ENCODE measurements at places on chromosomes 2 and 18.
A peak's percentile ranks its signal among the peaks of the same experiment; 100 is the strongest.

DNA sequence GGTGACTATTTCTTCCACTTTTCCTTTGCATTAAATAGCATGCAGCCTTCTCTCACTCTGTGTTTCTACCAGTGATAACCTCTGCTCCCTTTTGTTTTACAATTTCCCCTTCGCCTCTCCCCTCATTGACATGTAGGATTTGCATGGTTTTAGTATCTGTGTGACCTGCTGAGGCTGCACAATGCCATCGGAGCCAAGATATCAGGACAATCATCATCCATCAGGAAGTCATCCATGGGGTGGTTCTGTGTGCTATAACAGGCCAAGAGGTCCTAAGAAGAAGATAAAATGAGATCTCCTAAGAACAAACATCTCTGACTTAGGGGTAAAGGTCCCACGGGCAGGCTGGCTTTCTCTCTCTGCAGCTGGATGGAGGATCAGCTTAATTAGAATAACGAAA lies 65.6 kb downstream of the EHD3 start:
- no peaks in the 10 kb centered on the region for H3K36me3 ChIP-seq

DNA sequence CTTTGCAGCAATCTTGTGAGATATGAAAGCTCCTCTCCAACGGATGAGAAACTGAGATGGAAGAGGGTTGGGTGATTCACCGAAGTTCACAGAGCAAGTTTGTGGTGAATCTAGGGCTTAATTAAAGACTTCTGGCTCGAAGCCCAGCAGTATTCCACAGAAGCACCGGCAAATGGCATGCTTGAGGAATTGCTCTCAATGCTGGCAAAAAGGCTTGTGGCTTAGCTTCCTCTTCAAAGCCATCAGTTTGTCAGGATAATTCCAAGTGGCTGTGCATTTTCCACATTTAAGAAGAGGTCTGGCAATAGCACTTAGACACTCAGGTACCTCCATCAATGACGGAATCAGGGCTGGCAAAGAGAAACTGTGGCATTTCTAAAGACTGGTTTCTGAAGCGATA lies 98.7 kb upstream of the SLC66A3 start:
- H3K27me3 ChIP-seq, result peaks cover 14% of the 10 kb centered on the region
- H3K27ac ChIP-seq, result no peak overlapping the region
- no peak for DNase-seq
- no peaks in the 10 kb centered on the region for H3K4me1 ChIP-seq

GRCh38 chr2:83282841-83283240 lies 1176.2 kb downstream of the SUCLG1 start:
- no peak overlapping the region for H3K4me3 ChIP-seq
- no peak for DNase-seq
- no peaks in the 10 kb centered on the region for H3K4me1 ChIP-seq
- no peaks in the 10 kb centered on the region for H3K36me3 ChIP-seq
- no peak overlapping the region for H3K27ac ChIP-seq

DNA sequence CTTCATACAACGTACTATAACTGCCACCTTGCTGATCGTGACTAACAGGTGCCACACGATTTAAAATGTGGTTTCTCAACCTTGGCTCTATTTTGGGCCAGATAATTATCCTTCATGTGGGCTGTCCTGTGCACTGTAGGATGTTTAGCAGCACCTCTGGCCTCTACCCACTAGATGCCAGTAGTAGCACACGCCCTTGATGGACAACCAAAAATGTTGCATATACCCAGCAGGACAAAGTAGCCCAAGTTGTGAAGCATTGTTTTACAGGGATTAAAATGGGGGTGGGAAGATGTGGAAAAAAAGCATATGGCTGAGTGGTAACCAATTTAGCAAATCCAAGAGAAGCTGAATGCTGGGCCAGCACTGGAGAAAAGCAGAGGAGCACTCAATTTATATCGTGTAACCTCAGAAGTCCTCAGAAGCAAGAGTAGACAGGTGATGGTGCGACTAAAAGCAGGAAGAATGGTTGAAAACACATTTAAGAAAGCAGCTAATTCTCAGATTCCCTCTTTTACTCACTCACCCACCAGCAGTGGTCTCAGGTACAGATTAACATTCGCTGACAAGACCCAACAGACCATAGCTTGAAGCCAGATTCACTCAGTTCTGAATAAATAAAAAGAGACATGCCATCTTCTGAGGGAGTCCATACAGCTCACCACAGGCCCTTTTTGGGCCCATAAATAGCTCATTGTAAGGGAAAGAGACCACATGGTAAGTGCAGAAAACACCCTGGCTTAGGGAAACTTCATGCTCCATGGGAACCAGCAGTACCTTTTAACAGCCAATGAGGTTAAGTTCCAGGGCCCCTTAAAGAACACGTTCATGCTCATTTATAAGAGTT lies 50.6 kb downstream of the RAPH1 start:
- peaks cover 3% of the 10 kb centered on the region for H3K4me1 ChIP-seq
- DNase-seq, result peak; percentile 60
- H3K27me3 ChIP-seq, result no peaks in the 10 kb centered on the region
- no peaks in the 10 kb centered on the region for H3K36me3 ChIP-seq

DNA sequence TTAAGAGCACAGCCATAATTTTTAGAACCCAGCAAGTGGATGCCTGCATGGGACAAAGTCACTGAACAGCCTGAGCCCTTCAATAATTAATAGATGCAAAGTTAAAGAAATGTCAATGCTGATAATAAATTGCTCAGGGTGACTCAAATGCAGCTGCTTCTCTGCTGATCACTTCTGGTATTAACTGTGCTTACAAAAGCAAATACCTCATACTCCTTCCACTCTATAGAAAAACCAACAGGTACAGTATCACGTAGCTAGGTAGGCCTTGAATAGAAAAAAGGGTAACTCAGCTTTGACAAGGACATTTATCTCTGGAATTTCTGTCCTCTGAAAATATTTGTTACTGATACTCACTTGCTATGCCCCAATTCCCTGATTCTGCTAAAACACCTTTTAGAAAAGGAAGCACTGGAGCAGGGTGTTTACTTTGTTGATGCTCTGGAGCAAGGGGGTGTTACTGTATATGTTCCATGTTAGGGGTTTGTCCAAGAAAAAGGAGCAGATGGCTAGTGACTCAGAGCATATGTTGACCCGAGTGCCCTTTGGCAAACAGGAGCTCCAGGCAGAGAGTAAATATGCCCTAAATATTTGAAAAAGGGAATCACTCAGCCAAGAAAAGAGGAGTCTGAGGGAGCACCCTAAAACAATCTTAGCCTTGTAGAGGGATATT lies 59.1 kb upstream of the RTN4 start:
- H3K36me3 ChIP-seq, result no peaks in the 10 kb centered on the region
- H3K27ac ChIP-seq, result no peak overlapping the region
- no peak for DNase-seq
- no peaks in the 10 kb centered on the region for H3K27me3 ChIP-seq

- no peak for DNase-seq
- H3K27me3 ChIP-seq, result no peaks in the 10 kb centered on the region
- no peak overlapping the region for H3K4me3 ChIP-seq
- peaks cover 2% of the 10 kb centered on the region for H3K4me1 ChIP-seq
- no peak overlapping the region for H3K27ac ChIP-seq
- H3K36me3 ChIP-seq, result no peaks in the 10 kb centered on the region
Observed at GRCh38 chr18:58338961-58339592, 289.8 kb downstream of the ALPK2 start.

- H3K27me3 ChIP-seq, result no peaks in the 10 kb centered on the region
- no peak overlapping the region for H3K27ac ChIP-seq
- H3K4me1 ChIP-seq, result no peaks in the 10 kb centered on the region
- H3K4me3 ChIP-seq, result no peak overlapping the region
- DNase-seq, result no peak
- no peaks in the 10 kb centered on the region for H3K36me3 ChIP-seq
Observed at GRCh38 chr18:66252703-66253102, 351.2 kb downstream of the CDH19 start.

DNA sequence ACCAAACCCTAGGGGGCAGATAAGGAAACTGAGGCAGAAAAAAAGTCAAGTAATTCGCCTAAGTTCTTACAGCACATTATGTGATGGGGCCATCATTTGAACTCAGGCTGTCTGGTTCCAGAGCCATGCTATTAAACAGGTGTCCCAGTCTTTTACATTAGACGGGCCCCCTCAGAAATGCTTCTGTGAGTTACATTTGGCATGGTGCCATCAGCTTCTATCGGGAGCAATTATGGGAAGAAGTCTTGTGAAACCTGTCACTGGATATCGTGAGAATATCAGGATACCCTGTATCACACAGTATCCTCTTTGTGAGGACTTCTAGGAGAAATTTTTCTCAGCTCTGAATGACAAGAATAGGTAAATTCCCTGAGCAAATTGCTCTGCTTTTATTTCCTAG lies 143.7 kb upstream of the NOSTRIN start:
- no peak overlapping the region for H3K27ac ChIP-seq
- H3K4me1 ChIP-seq, result no peaks in the 10 kb centered on the region
- H3K4me3 ChIP-seq, result no peak overlapping the region
- no peaks in the 10 kb centered on the region for H3K27me3 ChIP-seq

GRCh38 chr2:179273461-179273962 lies 8.9 kb upstream of the SESTD1 start:
- no peak for DNase-seq
- no peaks in the 10 kb centered on the region for H3K4me1 ChIP-seq

DNA sequence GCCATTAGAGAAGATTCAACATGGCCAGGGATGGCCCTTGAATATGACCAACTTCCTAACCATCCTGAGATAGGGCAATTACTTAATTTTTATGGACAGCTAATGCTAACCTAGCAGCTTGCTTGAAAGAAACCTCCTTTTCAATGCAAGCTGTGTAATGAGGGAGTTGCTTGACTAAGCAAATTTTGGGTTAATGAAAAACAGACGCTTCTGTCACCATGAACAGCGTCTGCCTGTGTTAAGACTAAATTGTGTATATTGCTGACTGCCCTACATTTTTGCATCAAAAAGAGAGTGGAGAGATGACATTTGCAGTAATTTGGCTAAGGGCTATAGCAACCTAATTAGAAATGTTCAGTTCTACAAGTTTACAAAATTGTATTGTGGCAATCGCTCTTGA lies 319.2 kb upstream of the LRATD1 start:
- no peak for DNase-seq
- H3K27me3 ChIP-seq, result no peaks in the 10 kb centered on the region
- H3K4me1 ChIP-seq, result no peaks in the 10 kb centered on the region
- H3K27ac ChIP-seq, result no peak overlapping the region
- no peak overlapping the region for H3K4me3 ChIP-seq

- H3K4me3 ChIP-seq, result no peak overlapping the region
- DNase-seq, result no peak
- no peaks in the 10 kb centered on the region for H3K36me3 ChIP-seq
- no peak overlapping the region for H3K27ac ChIP-seq
- H3K4me1 ChIP-seq, result peaks cover 7% of the 10 kb centered on the region
Observed at GRCh38 chr2:204691911-204692510, 146.7 kb downstream of the PARD3B start.

GRCh38 chr2:44142306-44142705 lies 26.4 kb upstream of the PPM1B start:
- no peak overlapping the region for H3K4me3 ChIP-seq
- H3K4me1 ChIP-seq, result peaks cover 7% of the 10 kb centered on the region
- no peak for DNase-seq
- peaks cover 6% of the 10 kb centered on the region for H3K27me3 ChIP-seq

GRCh38 chr2:178110681-178111080 lies 1.6 kb upstream of the RBM45 start:
- peaks cover 2% of the 10 kb centered on the region for H3K4me1 ChIP-seq
- H3K27ac ChIP-seq, result no peak overlapping the region
- no peak for DNase-seq
- no peaks in the 10 kb centered on the region for H3K36me3 ChIP-seq

- no peak for DNase-seq
- H3K4me3 ChIP-seq, result no peak overlapping the region
- H3K27me3 ChIP-seq, result no peaks in the 10 kb centered on the region
- H3K27ac ChIP-seq, result no peak overlapping the region
- no peaks in the 10 kb centered on the region for H3K36me3 ChIP-seq
- no peaks in the 10 kb centered on the region for H3K4me1 ChIP-seq
Observed at GRCh38 chr2:39368846-39369245, 68.2 kb downstream of the MAP4K3 start.

DNA sequence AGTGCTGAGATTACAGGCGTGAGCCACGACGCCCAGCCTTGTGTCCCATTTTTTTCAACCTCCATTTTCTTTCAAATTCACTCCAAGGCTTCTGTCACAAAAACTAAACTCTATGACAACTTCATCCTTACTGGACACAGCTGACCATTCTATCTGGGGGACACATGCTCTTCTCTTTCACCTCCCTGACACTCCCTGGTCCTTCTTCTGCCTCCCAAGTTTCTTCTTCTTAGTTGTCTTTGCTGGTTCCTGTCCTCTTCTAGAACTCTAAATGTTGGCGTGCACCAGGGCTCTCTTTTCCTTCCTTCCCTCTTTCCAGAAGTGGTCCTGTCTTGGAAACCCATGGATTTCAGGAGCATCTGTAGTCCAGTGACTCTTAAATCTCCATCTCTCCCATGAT lies 40.1 kb upstream of the LPIN2 start:
- H3K4me1 ChIP-seq, result peaks cover 16% of the 10 kb centered on the region
- H3K4me3 ChIP-seq, result no peak overlapping the region
- no peaks in the 10 kb centered on the region for H3K36me3 ChIP-seq
- H3K27me3 ChIP-seq, result no peaks in the 10 kb centered on the region
- no peak overlapping the region for H3K27ac ChIP-seq

DNA sequence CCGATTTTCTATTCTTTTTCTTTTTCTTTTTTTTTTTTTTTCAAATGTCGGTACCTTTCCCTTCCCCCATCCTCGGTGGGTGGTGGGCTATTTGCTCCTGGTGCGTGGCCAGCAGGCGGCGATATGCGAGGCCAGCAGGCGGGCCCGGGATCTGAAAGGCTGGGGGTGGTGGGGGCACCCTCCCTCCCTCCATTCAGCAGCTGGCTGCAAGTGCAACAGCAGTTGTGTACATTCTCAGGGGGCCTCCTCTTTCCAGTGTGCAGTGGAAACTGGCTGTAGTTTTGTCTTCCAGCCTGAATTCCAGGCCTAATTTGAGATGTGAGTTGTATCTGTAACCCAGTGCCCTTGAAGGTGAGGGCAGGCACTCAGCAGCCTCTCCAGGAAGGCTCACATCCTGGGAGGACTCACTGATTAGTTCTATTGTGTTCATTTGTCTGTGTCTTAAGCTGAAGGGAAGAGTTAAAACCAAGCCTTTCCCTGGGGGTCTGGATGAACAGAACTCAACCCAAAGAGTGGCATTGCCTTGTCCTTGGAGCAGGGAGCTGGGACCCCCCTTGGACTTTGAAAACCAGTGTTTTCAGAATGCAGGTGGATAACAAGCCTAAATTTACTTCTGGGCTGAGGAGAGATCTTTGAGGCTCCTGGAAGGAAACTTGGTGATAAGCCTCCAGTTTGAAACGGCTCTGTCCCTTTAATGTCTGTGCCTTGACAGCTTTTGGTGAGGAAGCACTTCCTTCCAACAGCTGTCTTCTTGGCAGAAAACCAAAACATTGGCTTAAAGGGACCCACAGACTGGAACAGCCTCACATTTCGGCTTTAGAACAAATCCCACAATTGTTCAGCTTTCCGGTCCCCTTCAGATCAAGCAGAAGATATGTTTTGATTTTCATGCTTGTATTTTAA lies 3.3 kb downstream of the MYCN start:
- no peak overlapping the region for H3K27ac ChIP-seq
- peaks cover 19% of the 10 kb centered on the region for H3K4me1 ChIP-seq
- H3K36me3 ChIP-seq, result no peaks in the 10 kb centered on the region
- no peaks in the 10 kb centered on the region for H3K27me3 ChIP-seq

DNA sequence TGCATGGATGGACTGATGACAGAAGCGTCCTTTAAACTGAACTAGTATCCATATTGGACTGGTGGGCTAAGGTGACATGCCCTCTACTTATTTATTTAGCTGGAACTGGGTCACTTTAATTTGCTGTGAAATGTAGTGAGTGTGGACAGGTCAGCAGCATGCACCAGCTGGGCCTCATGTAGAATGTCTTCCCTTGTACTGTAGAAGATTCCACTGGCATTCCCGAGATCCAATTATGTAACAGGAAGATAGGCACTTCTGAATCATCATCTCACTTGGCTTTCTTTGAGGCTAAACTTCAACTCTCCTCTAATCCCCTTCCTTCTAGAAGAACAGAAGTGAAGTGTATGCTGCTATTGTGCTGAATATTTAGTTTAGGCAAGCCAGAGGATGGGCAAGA lies 296.2 kb downstream of the SLC8A1 start:
- no peaks in the 10 kb centered on the region for H3K27me3 ChIP-seq
- H3K27ac ChIP-seq, result no peak overlapping the region
- no peaks in the 10 kb centered on the region for H3K36me3 ChIP-seq
- no peaks in the 10 kb centered on the region for H3K4me1 ChIP-seq
